Body of pancreas (tissue), 4 donors: ENCODE measurements at places on chromosomes 6 and 20. TPM values are rescaled to one million over a fixed set of nuclear protein-coding genes. Genes with fewer than 3 reads are reported as not detected.

HLA-G gene
- 0.78 TPM for total RNA-seq

MACROD2 gene
- 8.3 TPM for total RNA-seq

OSER1 gene
- 17.1 TPM for total RNA-seq

METTL24 gene
- total RNA-seq: 4.0 TPM

NPEPL1 gene
- 38.2 TPM for total RNA-seq

MANEA gene
- 2.6 TPM for total RNA-seq

EPHA7 gene
- total RNA-seq: 0.33 TPM

TRIM31 gene
- 0.26 TPM for total RNA-seq

DNA sequence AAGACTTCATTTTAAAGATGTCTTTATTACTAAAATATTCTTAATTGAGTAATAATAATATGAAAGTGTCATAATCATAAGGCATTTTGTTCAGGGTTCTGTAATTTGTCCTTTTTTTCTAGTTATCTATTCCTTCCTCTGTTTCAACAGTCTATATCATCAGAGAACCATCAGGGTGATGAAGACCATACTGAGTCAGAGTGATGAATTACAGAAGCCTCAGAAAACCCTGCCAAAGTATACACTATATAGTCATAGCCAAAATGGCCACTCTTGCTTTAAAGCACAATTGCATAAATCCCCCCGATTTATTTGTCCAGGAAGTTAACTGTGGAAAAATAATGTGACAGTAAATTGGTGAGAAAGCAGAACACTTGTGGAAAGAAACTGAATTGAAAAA lies 735.0 kb downstream of the EPHA7 start:
- no peaks in the 10 kb centered on the region for H3K27me3 ChIP-seq
- H3K36me3 ChIP-seq: no peaks in the 10 kb centered on the region
- no peak for DNase-seq
- H3K4me1 ChIP-seq: no peaks in the 10 kb centered on the region

DNA sequence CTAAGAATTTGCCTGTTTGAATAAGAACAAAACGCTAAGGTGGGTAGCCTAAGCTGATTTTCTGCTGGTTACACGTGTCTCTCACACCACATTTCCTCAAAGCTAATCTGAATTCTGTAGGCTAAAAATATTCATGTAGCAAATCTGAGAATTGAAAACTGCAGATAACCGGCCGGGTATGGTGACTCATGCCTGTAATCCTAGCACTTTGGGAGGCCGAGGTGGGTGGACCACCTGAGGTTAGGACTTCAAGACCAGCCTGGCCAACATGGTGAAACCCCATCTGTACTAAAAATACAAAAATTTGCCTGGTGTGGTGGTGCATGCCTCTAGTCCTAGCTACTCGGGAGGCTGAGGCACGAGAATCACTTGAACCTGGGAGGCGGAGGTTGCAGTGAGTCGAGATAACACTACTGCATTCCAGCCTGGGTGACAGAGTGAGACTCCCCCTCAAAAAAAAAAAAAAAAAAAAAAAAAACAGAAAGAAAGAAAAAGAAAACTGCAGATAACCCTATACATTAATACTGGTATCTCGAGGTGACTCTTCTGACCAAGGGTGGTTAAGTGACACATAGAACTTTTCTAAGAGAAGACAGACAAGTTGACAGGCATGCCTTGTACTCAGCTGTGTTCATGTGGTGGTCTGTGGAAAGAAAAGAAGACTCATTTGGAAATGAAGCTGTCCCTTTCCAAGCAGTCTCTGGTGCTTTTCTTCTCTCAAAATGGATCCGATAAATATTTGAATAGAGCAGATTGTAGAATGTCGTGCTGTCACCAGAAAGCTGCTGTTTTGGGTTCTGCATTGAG lies 24.7 kb upstream of the ASXL1 start:
- peak overlapping the region; percentile 87 for H3K27ac ChIP-seq
- no peaks in the 10 kb centered on the region for H3K36me3 ChIP-seq
- no peak overlapping the region for H3K4me3 ChIP-seq
- H3K27me3 ChIP-seq: no peaks in the 10 kb centered on the region
- H3K4me1 ChIP-seq: peaks cover 78% of the 10 kb centered on the region

DNA sequence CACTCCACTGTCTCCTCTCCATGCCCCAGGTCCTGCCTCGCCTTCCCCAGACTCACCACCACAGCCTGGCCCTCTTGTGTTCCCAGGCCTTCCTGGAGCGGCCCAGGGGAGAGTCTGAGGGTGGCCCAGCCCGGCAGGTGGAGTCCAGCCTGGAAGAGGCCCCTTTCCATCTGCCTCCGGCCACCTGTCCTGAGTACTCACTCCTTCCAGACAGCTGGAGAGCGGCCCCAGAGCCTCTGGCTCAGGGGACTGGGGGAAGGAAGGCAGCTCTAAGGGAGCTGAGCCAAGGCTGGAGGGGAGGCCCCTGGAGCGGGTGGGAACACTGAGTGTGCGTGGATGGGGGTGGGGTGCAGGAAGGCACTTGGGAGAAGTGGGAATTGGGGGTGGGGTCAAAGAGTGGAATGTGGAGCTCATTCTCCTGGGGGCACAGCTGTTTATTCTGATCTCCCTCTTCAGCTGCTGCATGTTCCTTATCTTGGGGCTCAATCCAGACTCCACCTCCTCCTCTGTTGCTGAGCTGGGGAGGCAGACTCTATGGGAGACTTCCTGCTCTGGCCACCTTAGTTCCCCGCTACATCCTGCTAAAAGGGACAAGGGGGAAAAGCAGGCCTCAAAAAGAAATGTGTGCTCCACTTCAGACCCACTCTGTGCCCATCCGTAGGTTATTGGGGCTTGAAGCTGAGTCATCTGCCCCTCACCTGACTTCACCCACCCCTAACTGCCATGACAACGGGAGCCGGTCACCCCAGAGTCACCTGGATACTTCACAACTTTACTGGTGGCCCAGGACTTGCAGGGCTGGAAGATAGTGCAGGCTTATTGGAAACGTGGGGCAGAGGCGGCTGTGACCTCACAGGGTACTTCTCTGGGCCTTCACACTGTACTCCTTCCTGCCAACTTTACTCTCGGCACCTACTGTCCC lies 19.5 kb upstream of the TAF8 start:
- H3K36me3 ChIP-seq: no peaks in the 10 kb centered on the region
- H3K4me1 ChIP-seq: no peaks in the 10 kb centered on the region
- no peak overlapping the region for H3K27ac ChIP-seq
- H3K27me3 ChIP-seq: no peaks in the 10 kb centered on the region
- no peak for DNase-seq

GRCh38 chr20:20466341-20466879 lies 98.5 kb downstream of the INSM1 start:
- peaks cover 5% of the 10 kb centered on the region for H3K4me1 ChIP-seq
- H3K27ac ChIP-seq: no peak overlapping the region
- no peaks in the 10 kb centered on the region for H3K27me3 ChIP-seq
- no peak for DNase-seq

DNA sequence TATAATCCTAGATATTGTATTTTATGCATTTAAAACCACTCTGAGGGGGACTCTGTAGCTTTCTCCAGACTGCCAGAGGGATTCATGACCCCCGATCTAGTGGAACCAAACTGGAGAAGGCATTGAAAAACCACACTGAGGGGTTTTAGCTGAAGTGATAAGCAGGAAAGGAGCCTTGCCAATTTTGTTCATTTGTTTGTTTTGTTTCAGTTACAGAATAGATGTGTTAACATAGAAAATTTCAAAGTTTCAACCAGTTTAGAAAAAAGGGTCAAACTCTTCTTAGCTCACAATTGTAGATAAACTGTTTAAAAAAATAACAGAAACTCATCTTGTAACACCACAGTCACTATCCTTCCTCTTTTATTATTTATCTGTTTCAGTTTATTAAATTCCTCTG lies 19.8 kb downstream of the TAB2 start:
- H3K4me3 ChIP-seq: no peak overlapping the region
- peaks cover 59% of the 10 kb centered on the region for H3K4me1 ChIP-seq
- H3K27ac ChIP-seq: no peak overlapping the region
- no peak for DNase-seq
- H3K36me3 ChIP-seq: no peaks in the 10 kb centered on the region
- no peaks in the 10 kb centered on the region for H3K27me3 ChIP-seq

- no peaks in the 10 kb centered on the region for H3K27me3 ChIP-seq
- no peaks in the 10 kb centered on the region for H3K36me3 ChIP-seq
- H3K4me3 ChIP-seq: no peak overlapping the region
- no peak overlapping the region for H3K27ac ChIP-seq
- H3K4me1 ChIP-seq: no peaks in the 10 kb centered on the region
Observed at GRCh38 chr6:8177721-8178120, 75.4 kb upstream of the EEF1E1 start.

GRCh38 chr6:37565267-37566110 lies 65.8 kb upstream of the CCDC167 start:
- H3K27me3 ChIP-seq: peaks cover 4% of the 10 kb centered on the region
- no peak overlapping the region for H3K4me3 ChIP-seq
- H3K36me3 ChIP-seq: no peaks in the 10 kb centered on the region
- peaks cover 8% of the 10 kb centered on the region for H3K4me1 ChIP-seq

DNA sequence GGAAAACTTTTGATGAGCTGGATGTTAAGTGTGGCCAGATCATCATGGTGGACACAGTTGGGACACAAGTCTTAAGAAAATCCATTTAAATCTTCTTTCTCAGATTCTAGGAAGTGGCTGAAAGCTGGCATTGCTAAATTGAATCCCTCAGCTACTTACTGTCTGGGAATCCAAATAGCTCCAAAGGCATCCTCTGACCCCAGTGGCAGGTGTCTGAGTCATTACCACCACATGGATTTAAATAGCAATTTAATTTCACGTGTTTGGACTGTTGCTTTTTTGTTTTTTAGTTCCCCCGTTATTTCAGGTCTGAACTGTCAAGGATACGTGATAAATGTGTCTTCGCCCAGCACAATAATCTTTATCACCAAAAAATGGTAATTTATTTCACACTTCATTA lies 33.2 kb upstream of the HDGFL1 start:
- H3K36me3 ChIP-seq: no peaks in the 10 kb centered on the region
- H3K27ac ChIP-seq: no peak overlapping the region
- H3K4me3 ChIP-seq: no peak overlapping the region
- H3K27me3 ChIP-seq: no peaks in the 10 kb centered on the region

GRCh38 chr6:259316-259715 lies 33.0 kb upstream of the DUSP22 start:
- no peak for DNase-seq
- no peaks in the 10 kb centered on the region for H3K4me1 ChIP-seq
- H3K27me3 ChIP-seq: no peaks in the 10 kb centered on the region
- no peak overlapping the region for H3K27ac ChIP-seq

DNA sequence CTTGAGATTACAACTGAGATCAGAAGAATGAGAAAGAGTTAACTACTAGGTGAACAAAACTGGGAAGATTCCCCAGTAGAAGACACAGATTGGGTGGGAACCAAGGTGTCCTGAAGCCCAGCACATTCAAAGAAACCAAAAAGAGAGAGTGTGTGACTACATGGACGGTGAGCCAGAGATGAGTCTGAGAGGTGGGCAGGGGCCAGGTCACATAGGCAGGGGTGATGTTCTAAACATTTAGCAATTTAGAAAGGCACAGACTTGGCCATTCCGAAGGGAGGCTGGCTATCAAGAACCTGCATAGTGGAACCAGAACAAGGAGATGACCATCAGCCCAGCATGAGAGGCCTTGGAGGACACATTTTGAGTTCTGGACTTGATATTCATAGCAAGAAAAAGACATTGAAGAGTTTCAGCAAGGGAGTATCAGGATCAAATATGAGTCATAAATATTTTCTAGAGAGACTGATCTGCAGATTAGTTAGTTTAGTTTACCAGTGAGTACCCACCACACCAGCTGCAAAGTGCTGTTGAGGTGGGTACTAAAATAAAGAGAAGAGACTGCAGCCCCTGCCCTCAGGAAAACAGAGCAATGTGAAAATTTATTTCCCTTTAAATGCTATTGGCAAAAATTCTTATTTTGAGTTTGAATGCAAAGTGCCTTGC lies 340.5 kb upstream of the PRDM1 start:
- DNase-seq: no peak
- no peaks in the 10 kb centered on the region for H3K36me3 ChIP-seq
- H3K4me1 ChIP-seq: no peaks in the 10 kb centered on the region
- no peaks in the 10 kb centered on the region for H3K27me3 ChIP-seq

GRCh38 chr6:73452107-73452461 lies at the start of gene CGAS:
CGAS (minus strand) TSS chr6:73452297; CDS start chr6:73452181, 116 bp downstream.
- H3K27me3 ChIP-seq: no peaks in the 10 kb centered on the region
- no peaks in the 10 kb centered on the region for H3K36me3 ChIP-seq
- peaks cover 15% of the 10 kb centered on the region for H3K4me1 ChIP-seq
- peak within 1 kb of the TSS; percentile 81 for H3K27ac ChIP-seq

- no peaks in the 10 kb centered on the region for H3K4me1 ChIP-seq
- no peak overlapping the region for H3K4me3 ChIP-seq
- DNase-seq: no peak
- no peak overlapping the region for H3K27ac ChIP-seq
- H3K36me3 ChIP-seq: peaks cover 21% of the 10 kb centered on the region
Observed at GRCh38 chr20:56516631-56517030, 7.9 kb upstream of the FAM209A start.

- DNase-seq: no peak
- H3K36me3 ChIP-seq: no peaks in the 10 kb centered on the region
- no peaks in the 10 kb centered on the region for H3K27me3 ChIP-seq
- H3K27ac ChIP-seq: no peak overlapping the region
- no peaks in the 10 kb centered on the region for H3K4me1 ChIP-seq
Observed at GRCh38 chr6:66965227-66965626, 1258.2 kb upstream of the EYS start.

DNA sequence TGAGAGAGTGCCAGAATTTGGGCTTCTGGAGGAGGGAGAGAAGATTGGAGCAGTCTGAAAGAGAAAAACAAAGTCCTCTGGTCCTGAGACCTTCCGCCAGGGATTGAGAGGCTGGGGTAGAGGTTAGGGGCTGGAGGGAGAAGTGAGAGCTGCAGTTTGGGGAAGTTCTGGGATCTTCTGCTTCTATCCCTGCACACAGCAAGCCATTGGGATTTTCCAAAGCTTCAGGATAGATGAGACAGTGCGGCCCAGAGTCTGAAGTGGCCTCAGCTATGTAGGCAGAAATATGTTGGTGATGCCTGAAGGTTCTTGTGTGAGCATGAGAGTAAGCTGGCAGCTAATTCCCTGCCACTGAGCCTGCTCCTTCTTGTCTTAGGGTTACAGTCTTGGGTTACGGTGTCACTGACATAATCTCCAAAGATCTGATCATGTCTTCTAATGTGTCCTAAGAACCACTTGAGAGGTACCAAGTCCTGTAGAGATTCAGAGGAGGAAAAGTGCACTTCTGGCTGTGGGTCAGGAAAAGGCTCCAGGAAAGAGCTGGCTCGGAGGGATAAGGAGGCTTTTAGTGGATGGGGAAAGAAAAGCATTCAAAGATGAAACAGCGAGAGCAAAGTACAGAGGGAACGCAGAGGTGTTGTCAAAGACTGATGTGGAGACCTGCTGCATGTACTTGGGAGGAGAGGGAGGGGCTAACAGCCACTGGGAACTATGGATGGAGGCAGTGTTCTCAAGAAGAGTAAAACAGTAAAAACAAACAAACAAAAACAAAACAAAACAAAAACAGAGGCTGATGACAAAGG lies 131.1 kb upstream of the MYLIP start:
- H3K4me3 ChIP-seq: no peak overlapping the region
- no peak for DNase-seq
- H3K27ac ChIP-seq: no peak overlapping the region
- H3K36me3 ChIP-seq: no peaks in the 10 kb centered on the region
- no peaks in the 10 kb centered on the region for H3K4me1 ChIP-seq
- H3K27me3 ChIP-seq: no peaks in the 10 kb centered on the region

- no peak for DNase-seq
- no peaks in the 10 kb centered on the region for H3K4me1 ChIP-seq
- no peaks in the 10 kb centered on the region for H3K36me3 ChIP-seq
- H3K27ac ChIP-seq: no peak overlapping the region
Observed at GRCh38 chr20:2133318-2134183, 31.9 kb downstream of the STK35 start.
